Tongue (tissue), 3 donors: ENCODE measurements at places on chromosomes 16 and 17. TPM values are rescaled to one million over a fixed set of nuclear protein-coding genes. Genes with fewer than 3 reads are reported as not detected.

The RAPGEFL1 gene
- total RNA-seq = 48.0 TPM

The TRIM37 gene
- 32.4 TPM for total RNA-seq

The ERN2 gene
- not detected for total RNA-seq

The HOXB3 gene
- total RNA-seq = 3.4 TPM

The CDYL2 gene
- 2.4 TPM for total RNA-seq

The ATP2A1 gene
- total RNA-seq = 850 TPM

The KRTAP1-1 gene
- not detected for total RNA-seq

The GRIN2C gene
- total RNA-seq = 1.6 TPM

The KRTAP4-9 gene
- total RNA-seq = not detected

The GUCY2D gene
- total RNA-seq = not detected
